ENCODE measurements at places on chromosomes 1 and 21.

- no peak for DNase-seq
Measured at GRCh38 chr1:157829210-157829609, 9.3 kb upstream of the FCRL1 start.

DNA sequence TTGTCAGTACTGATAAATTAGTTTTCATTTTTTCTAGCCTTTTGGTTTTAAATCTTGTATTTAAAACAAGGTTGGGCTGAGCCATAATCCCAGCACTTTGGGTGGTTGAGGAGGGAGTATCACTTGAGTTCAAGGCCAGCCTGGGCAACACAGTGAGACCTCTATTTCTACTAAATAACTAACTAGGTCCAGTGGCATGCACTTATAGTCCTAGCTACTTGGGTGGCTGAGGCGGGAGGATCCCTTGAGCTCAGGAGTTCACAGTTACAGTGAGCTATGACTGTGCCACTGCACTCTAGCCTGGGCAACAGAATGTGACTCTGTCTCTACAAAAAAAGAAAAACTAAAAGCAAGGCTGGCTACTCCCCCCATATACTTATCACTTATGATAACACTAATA lies 21.5 kb upstream of the TTC39A start:
- no peak for DNase-seq

DNA sequence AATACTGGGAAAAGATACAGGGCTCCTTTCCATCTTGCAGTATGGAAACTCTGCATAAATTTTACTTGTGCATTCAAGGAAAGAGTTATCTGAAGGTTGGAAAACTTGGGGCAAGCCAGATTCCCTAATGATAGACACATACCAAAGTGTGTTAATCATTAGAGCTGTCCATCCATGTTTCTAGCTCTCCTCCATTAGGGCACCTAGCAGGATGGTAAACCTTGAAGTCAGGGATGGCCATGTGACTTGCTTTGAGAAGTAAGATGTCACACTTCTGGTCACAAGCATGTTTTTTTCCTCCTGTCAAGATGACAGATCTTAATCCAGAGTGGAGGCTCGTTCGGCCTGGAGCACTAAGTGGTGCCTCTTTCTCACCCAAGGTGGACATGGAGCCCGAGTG lies 241.9 kb upstream of the RUNX1 start:
- no peak for DNase-seq

DNA sequence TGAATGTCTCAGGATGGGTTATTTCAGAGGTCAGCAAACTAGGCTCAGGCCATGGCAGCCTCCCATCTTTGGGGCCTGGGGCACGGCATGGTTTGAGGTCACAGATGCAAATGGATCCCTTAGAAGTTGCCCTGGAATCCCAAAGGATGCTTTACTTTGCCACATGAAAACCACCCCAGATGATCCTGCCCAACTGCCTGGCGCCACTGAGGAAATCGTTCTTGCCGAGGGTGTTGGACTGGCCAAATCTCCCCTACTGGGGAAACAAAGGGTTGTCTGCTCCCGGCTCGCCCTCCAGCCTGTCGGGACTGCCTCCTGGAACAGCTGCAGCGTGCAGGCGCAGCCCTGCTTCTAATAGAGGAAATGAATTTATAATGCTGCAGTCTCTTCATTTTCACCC lies 173.0 kb upstream of the LMO4 start:
- no peak for DNase-seq

DNA sequence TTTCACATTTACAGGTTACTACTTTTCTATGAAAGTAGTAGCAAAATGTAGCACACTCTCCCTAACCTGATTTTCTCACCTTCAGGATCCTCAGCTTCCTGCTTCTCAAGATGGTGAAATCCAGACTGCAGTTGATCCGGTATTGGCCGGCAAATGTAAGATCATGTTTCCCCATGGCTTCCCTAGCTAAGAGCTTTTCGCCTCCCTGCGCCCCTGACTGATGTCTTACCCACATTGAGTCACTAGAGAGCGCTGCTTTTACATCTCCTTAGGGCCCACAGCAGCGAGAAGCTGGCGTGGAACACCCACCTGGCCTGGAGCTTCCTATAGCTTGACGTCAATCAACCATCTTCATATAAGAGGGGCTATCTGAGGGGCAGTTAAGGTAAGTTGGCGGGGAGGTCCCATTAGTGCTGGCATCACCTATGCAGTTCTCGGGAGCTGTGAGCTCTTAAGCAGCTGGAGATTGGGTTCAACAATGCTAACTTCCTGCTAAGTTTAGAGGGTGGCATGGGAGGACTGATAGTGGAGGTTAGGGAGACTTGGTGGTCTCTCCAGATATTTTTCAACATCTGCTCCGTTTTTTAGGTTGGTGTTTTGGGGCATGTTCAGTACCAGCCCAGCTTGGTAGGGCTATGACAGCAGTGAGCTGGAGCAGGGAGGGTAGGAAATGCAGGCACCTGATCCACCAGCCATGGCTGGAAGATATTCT lies 5.5 kb downstream of the PTPN7 start:
- DNase-seq, result no peak

- DNase-seq, result no peak
Measured at GRCh38 chr1:197763769-197764168, 11.5 kb downstream of the DENND1B start.

DNA sequence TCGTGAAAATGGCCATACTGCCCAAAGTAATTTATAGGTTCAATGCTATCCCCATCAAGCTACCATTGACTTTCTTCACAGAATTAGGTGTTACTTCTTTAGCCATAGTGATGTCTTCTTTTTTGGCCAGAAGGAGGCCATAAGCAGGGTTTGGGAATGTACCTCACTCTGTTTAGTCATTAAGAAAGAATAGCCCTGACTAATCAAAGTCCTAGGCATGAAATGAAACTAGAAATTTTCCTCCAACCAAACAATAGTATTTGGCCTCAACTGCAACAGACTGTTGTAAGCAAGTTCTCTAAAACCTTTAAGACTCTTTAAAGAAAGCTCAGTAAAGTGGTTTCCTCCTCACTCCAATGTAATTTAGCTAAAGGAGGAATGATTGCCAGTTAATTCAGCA lies 163.9 kb downstream of the AKT3 start:
- no peak for DNase-seq

GRCh38 chr1:29634746-29635335 lies 398.5 kb downstream of the PTPRU start:
- DNase-seq, result no peak

- no peak for DNase-seq
Measured at GRCh38 chr1:91637539-91637994, 136.9 kb downstream of the CDC7 start.

DNA sequence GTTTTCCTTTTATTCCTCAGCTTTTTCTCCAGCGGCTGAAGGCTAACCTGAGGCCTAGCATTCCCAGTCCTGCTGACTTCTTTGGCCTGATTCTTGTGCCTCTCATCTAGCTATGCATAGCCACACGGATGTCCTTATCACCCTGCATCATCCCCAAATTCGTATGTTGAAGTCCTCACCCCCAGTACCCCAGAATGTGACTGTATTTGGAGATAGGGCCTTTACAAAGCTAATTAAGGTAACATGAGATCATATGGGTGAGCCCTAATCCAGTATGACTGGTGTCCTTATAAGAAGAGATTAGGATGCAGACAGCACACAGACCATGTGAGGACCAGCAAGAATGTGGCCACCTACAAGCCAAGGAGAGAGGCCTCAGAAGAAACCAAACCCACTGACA lies 44.6 kb downstream of the CDCP2 start:
- no peak for DNase-seq

GRCh38 chr1:9628541-9629444 lies 22.7 kb upstream of the PIK3CD start:
- no peak for DNase-seq

DNA sequence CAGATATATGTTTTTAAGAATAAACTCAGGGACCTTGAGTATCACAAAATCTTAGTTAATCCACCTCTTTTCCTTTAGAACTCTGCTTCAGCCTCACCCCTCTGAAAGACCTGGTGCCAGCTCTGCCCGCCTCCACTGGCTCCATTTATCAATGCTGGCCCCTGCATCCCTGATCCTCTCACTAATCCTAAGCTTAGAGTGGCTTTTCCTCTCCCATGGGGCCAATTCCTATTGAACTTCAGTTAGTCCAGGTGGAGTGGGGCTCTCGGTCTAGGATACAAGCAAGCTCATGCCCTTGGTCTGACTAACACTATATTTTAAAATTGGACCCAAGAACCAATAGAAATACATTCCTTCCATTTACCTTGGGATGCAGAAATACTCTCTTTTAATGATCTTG lies 87.0 kb downstream of the RGS7 start:
- no peak for DNase-seq

DNA sequence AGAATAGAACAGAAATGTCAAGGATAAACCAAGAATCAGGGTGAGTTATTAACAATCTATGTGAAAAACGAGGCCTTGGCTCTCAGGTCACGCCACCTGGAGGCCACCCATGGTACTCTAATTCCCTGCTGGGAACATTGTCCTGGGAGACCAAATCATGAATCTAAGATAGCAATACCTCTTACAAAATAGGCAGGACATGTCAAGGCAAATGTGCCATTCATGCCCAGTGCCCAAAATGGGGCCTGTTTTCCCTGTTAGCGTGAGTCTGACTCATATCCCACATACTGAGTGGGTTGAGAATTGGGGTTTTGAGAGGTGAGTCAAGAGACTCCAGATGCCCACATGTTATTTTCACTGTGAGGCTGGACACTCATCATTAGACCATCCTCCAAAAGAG lies 380.8 kb downstream of the HHIPL2 start:
- no peak for DNase-seq

- DNase-seq, result no peak
Measured at GRCh38 chr21:29022166-29022565, 2.3 kb upstream of the USP16 start.

DNA sequence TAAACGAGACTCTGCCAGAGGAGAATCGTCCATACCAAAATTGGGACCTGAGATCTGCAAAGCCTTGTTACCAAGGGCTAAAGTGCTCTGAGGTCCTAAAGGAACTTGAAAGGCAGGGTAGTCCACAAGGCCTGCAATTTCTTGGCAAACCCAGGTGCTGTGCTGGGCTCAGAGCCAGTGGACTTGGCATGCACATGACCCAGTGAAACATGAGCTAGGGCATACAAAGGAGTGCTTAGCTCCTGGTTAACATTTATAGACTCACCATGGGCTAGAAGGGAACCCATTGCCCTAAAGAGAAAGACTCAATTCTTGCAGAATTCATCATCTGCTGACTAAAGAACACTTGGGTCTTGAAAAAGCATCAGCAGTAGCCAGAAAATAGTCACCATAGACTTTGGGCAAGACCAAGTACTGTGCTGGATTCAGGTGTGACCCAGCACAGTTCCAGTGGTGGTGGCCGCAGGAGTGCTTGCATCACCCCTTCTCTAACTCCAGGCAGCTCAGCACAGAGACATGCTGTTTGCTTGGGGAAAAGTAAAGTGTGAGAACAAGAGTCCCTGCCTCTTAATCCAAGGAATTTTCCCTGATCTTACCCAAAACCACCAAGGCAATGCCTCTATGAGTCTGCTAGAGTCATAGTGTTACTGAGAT lies 1069.4 kb upstream of the ADGRL2 start:
- DNase-seq, result no peak

- no peak for DNase-seq
Measured at GRCh38 chr1:180947901-180948640, 35.4 kb downstream of the KIAA1614 start.

DNA sequence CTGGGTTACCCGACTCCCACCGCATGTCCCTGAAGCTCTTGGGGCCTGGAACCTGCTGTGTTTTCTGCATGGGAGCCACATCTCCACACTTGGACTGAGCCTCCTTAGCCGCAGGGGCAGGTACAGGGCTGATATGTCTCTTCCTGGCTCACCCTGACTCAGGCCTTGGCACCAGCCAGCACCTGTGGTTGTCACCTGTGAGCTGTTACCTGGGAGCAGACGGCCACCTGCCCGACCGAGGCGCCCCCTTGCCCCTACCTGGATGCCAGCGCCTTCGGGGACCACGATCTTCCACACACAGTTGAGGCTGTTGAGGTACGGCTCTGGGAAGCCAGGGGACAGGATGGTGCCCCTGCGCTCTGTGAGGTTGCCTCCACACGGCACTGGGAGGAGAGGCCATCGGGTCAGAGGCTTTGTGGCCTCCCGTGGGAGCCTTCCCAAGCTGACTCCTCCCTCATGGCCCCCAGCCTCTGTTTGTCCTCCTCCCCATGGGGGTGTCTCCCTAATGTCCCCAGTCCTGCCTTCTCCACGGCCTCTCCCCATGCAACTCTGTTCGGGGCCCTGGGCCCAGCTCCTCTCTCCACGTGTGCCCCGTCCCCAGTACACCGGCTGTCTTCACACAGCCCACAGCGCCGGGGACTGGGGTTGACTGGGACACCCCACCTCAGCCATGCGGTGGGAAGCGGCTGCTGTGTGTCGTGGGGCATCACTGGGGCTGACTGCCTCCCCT lies 152.0 kb downstream of the ZSCAN20 start:
- DNase-seq, result no peak

- no peak for DNase-seq
Measured at GRCh38 chr1:185957441-185958363, 223.5 kb downstream of the HMCN1 start.

- no peak for DNase-seq
Measured at GRCh38 chr1:207172321-207172720, 68.3 kb downstream of the C4BPA start.

GRCh38 chr1:52672946-52673345 lies 25.2 kb downstream of the COA7 start:
- no peak for DNase-seq

GRCh38 chr21:41932191-41932575 lies 21.6 kb downstream of the C2CD2 start:
- no peak for DNase-seq

- no peak for DNase-seq
Measured at GRCh38 chr1:7535016-7535415, 236.1 kb upstream of the VAMP3 start.

- DNase-seq, result peak; percentile 27
Measured at GRCh38 chr1:17059391-17060305, 5.8 kb upstream of the SDHB start.

DNA sequence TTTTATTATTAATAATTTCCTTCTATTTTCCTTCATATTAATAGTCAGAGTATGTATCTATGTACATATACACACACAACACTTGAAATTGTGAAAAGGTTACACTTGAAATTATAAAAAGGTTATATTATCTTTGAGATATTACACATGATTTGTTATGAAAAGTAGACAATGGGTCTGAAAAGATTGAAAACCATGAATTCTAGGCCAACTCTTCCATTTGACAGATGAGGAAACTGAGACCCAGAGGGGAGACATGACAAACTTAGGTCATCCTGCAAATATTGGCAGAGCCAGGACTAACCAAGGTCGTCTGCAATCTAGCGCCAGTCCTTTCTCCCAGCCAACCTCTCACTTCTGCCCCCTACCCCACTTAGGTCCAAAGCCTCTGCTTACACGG lies 33.2 kb downstream of the TRIM62 start:
- DNase-seq, result no peak

GRCh38 chr1:110899458-110899843 lies 26.5 kb downstream of the CD53 start:
- DNase-seq, result no peak

- DNase-seq, result peak; percentile 46
Measured at GRCh38 chr1:9724706-9725476, 73.4 kb downstream of the PIK3CD start.

- no peak for DNase-seq
Measured at GRCh38 chr1:33042831-33043230, 6.1 kb upstream of the AK2 start.

- no peak for DNase-seq
Measured at GRCh38 chr1:25831569-25832196, 11.9 kb downstream of the MTFR1L start.

- no peak for DNase-seq
Measured at GRCh38 chr21:40924641-40925040, 77.7 kb upstream of the DSCAM start.

- DNase-seq, result no peak
Measured at GRCh38 chr1:156698995-156699394, 6.4 kb downstream of the CRABP2 start.

GRCh38 chr21:41659791-41660560 lies 106.9 kb downstream of the RIPK4 start:
- peak; percentile 78 for DNase-seq

Measured in tibial artery (tissue), 4 donors.